ENCODE measurements at places on chromosomes 1 and 21.

DNA sequence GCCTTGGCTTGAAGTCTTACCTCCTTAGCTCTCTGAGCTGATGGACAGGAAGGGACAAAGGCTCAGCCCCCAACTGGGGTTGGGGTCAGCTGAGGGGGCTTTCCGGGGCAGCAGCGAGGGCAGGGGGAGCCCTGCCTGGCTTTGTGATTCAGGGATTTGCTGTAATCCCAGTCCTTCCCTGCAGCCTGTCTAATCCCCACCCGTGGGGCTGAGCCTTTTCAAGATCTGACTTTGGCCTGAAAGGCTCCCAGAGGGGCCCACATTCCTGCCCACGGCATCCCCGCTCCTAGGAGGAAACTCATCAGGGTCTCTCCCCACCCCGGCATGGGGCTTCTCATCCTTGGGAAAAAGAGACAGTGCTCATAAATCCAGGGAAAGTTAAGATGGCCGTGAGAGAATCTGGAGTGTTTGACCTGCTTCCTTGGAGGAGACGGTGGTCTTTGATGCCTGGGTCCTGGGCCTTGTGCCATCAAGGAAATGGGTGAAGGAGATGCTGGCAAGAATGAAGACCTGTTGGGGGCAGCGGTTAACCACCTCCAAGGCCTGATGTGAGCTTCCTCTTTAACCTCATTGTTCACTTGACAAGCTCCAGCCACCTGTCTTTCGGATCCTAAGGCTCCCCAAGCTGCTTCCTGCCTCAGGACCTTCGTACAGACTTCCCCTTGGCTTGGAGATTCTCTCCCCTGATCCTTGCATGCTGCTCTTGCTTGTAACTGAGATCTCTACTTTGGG lies 83.1 kb upstream of the WNT4 start:
- peaks cover 24% of the 10 kb centered on the region for H3K27me3 ChIP-seq
- H3K4me3 ChIP-seq: no peak overlapping the region
- no peak overlapping the region for H3K27ac ChIP-seq
- H3K36me3 ChIP-seq: no peaks in the 10 kb centered on the region
- peaks cover 14% of the 10 kb centered on the region for H3K4me1 ChIP-seq
- DNase-seq: no peak

GRCh38 chr1:90782046-90782445 lies 64.9 kb upstream of the BARHL2 start:
- H3K27ac ChIP-seq: no peak overlapping the region
- no peak for DNase-seq
- H3K36me3 ChIP-seq: no peaks in the 10 kb centered on the region
- H3K4me1 ChIP-seq: no peaks in the 10 kb centered on the region

DNA sequence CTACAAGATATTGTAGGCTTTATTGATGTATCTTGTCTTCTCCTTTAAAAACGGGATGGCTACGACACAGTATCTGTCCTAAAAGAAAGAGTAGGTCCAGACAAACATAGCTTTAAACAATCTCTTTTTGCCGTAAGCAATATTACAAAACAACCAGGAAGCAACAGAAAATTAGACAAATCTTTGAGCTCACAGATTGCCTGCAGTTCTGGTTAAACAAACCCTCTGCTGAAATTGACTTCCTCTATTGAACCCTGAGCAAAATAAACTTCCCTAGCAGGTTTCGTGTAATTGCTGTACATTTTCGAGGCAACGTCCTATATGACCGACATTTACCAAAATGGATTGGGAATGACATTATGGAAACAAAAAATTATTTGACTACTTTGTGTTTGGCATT lies 50.6 kb downstream of the CHML start:
- no peaks in the 10 kb centered on the region for H3K27me3 ChIP-seq
- no peaks in the 10 kb centered on the region for H3K4me1 ChIP-seq
- no peak for DNase-seq
- H3K36me3 ChIP-seq: peaks cover 15% of the 10 kb centered on the region
- H3K4me3 ChIP-seq: no peak overlapping the region

- H3K4me3 ChIP-seq: no peak overlapping the region
- H3K27ac ChIP-seq: peak overlapping the region; percentile 40
Measured at GRCh38 chr1:16628361-16629111, 15.2 kb upstream of the NBPF1 start.

DNA sequence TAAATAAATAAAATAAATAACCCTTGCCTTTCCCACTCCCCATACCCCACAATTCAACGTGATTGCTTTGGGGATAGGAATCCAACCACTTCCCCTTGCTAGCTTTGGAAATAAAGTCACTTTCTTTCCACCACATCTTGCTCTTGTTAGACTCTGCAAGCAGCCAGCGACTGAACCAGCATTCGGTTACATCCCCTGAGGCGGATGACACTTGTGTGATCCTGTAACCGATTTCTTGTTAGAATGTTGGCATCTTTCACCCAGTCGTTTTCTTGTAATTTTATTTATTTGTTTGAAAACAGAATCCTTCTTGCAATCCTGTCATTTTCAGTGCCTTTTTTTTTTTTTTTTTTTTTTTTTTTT lies 1.6 kb upstream of the IFNGR2 start:
- H3K4me1 ChIP-seq: peaks cover 20% of the 10 kb centered on the region
- peak overlapping the region; percentile 31 for H3K4me3 ChIP-seq
- H3K27ac ChIP-seq: no peak overlapping the region
- no peaks in the 10 kb centered on the region for H3K36me3 ChIP-seq
- H3K27me3 ChIP-seq: peaks cover 3% of the 10 kb centered on the region

- no peak overlapping the region for H3K27ac ChIP-seq
- H3K27me3 ChIP-seq: peaks cover 16% of the 10 kb centered on the region
- no peak for DNase-seq
Measured at GRCh38 chr1:207081088-207081487, 7.6 kb upstream of the C4BPB start.

- H3K27ac ChIP-seq: no peak overlapping the region
- H3K27me3 ChIP-seq: no peaks in the 10 kb centered on the region
- no peak overlapping the region for H3K4me3 ChIP-seq
- DNase-seq: no peak
- H3K4me1 ChIP-seq: peaks cover 20% of the 10 kb centered on the region
- no peaks in the 10 kb centered on the region for H3K36me3 ChIP-seq
Measured at GRCh38 chr21:43937891-43938309, 72.9 kb downstream of the AGPAT3 start.

GRCh38 chr1:39648496-39648895 lies 9.1 kb upstream of the HEYL start:
- H3K36me3 ChIP-seq: no peaks in the 10 kb centered on the region
- no peaks in the 10 kb centered on the region for H3K27me3 ChIP-seq
- no peak overlapping the region for H3K27ac ChIP-seq
- no peak overlapping the region for H3K4me3 ChIP-seq
- no peak for DNase-seq
- peaks cover 20% of the 10 kb centered on the region for H3K4me1 ChIP-seq

DNA sequence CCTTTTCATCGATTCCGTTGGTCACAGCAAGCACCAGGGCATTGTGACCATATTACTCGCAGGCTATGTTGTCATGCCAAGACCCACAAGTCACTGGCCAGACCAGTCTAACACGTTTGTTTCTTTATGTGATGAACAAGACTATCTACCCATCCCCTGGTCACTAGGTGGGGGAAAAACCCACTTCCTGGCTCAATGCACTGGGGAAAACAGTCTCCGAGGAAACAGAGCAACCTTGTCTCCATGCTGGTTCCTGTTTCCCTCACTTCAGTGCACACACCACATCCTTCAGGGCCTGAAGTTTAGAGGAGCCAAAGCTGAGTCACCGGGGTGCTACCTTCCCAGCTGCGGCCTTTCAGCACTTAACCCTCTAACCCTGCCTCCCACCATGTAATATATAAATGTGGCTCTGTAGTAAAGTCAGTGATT lies 20.9 kb downstream of the ERICH3 start:
- no peaks in the 10 kb centered on the region for H3K27me3 ChIP-seq
- no peak overlapping the region for H3K27ac ChIP-seq
- DNase-seq: no peak
- no peaks in the 10 kb centered on the region for H3K36me3 ChIP-seq

GRCh38 chr1:9691108-9691445 lies 39.5 kb downstream of the PIK3CD start:
- DNase-seq: no peak
- H3K27ac ChIP-seq: no peak overlapping the region
- H3K36me3 ChIP-seq: no peaks in the 10 kb centered on the region
- peaks cover 22% of the 10 kb centered on the region for H3K4me1 ChIP-seq

DNA sequence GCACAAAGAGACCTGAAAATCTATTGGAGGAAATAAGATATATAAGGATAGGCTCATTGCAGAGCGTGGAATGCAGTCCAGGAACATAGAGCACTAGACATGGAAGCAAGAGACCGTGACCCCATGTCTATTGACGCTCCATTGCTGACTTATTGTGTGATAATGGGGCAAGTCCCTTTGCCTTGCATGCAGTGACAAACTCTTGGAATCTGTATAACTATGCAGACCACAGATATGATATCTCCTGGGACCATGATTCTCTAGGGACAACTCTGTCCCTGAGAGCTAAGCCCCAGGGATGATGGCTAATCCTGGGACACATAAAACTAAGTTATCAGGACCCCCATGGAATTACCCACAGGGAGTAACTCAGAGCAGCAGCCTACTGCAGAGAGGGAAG lies 73.1 kb upstream of the PRDX6 start:
- H3K27ac ChIP-seq: no peak overlapping the region
- no peak for DNase-seq
- no peaks in the 10 kb centered on the region for H3K27me3 ChIP-seq
- H3K4me1 ChIP-seq: peaks cover 6% of the 10 kb centered on the region
- no peaks in the 10 kb centered on the region for H3K36me3 ChIP-seq

GRCh38 chr1:34749992-34750391 lies 4.9 kb upstream of the GJB5 start:
- no peaks in the 10 kb centered on the region for H3K4me1 ChIP-seq
- DNase-seq: no peak
- H3K27me3 ChIP-seq: peaks cover 14% of the 10 kb centered on the region
- no peak overlapping the region for H3K4me3 ChIP-seq

DNA sequence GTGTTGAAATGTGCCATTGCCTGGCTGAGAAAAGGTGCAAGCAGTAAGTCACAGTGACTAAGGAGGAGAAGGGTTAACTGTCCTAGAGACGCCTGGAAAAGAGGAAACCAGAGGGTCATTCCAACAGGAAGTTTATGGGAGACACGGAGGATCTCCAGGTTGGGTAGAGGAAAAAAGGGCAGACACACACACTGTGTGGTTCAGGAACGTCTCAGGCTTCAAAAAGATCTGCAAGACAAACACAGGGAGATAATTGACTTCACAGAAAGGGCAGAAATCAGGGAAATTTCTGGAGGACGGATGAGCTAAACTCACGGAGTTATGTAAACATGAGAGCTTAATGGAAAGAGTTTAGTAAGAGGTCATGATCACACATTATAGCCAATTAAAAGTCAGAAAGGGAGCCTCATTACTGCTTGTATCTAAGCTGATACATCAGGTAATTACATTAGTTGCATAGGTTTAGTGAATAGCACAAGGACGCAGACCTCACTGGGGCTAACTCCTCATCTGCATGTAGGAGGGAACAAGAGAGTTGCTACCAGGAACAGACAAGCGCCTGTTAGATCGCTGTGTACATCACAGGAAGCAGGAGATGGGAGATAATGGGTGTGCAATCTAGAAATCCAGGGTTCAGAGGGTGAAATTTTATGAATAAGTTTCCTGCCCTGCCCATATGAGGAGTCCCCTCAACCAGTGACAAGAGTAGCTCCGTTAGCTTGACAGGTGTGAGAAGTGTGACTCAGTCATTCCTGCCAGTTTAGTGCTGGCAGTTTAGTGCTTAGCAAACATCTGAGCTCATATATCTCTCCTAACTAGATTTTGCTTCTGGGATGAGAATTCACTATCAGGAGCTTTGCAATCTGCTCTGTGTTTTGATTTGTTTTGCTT lies 96.6 kb upstream of the TNR start:
- H3K4me3 ChIP-seq: no peak overlapping the region
- H3K27me3 ChIP-seq: peaks cover 4% of the 10 kb centered on the region
- peaks cover 46% of the 10 kb centered on the region for H3K4me1 ChIP-seq

GRCh38 chr21:32347977-32348376 lies 44.8 kb downstream of the URB1 start:
- H3K27me3 ChIP-seq: no peaks in the 10 kb centered on the region
- H3K36me3 ChIP-seq: peaks cover 49% of the 10 kb centered on the region
- no peak for DNase-seq
